ENCODE measurements at places on chromosomes 12 and 14.
A peak's percentile ranks its signal among the peaks of the same experiment; 100 is the strongest.

- DNase-seq, result peak; percentile 31
Observed at GRCh38 chr12:92034858-92035401, 110.7 kb downstream of the BTG1 start.

- no peak for DNase-seq
Observed at GRCh38 chr12:9107542-9107873, 8.2 kb downstream of the A2M start.

- no peak for DNase-seq
Observed at GRCh38 chr12:54829511-54829910, 24.8 kb upstream of the MUCL1 start.

- no peak for DNase-seq
Observed at GRCh38 chr14:106823552-106823951, 1297.2 kb downstream of the TMEM121 start.

- DNase-seq, result no peak
Observed at GRCh38 chr12:68743356-68743755, 2.6 kb upstream of the SLC35E3 start.

DNA sequence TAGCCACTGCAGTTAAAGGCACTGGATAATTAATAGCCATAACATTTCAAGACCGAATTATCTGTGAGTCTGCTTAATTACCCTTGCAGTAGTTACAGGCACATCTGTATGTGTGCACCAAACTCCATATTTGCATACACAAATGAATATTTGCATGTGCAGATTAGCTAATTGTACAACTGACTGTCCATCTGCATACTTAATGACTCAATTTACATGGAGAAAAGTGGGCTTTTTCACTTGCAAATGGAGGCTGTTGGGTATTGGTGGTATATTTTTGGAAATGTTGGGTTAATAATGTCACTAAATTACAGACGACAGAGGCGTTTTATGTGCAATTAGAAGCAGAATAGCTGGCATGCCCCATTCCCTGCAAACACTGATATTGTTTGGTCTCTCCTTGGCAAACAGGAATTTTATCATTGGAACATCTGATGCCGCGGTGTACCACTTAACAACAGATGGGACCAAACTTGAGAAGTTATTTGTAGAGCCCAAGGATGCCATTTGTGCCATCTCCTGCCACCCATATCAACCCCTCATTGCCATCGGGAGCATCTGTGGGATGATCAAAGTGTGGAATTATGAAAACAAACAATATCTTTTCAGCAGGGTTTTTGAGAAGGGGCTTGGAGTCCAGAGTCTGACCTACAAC is 39.6 kb downstream of the CFAP251 start:
- no peak for DNase-seq

- peak; percentile 32 for DNase-seq
Observed at GRCh38 chr14:100850841-100851585, 25.1 kb downstream of the MEG3 start.

DNA sequence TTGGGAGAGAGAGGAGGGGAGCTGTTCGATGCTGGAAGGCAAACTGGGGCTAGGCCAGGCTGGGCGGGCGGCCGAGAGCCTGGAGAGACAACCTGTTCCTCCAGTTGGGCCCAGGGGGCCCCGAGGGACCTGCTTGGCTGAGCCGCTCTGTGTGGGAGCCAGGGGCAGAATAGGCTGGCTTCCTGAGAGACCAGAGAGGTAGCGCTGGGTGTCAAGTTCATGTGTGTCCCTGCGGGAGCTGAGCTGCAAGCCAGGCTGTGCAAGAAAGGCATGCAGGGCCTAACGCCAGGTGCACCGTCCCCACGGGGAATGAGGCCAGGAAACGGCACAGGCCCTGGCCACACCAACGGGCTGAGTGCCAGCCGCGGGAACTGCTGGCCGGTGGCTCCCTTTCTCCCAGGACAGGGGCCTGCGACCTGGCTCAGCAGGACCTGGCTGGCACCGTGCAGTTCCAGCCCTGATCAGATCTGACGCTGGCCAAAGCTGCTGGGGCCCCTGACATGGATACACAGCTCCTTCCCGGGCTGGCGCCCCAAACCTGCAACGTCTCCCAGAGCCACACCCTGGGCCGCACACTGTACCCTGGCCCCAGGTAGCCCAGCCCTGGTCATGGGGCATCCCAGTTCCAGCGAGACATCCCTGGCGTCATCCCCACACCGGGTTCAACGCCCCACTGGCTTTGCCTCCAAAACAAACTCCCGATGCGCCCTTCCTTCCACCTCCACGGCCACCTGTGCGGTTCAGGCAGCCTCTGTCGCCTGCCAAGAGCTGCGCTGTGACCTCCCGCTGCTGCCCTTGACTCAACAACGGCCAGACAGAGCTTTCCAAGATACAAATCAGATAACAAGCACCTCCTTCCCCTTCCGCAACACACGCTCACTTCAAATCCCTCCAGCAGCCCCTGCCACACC is 65.0 kb downstream of the RFLNA start:
- DNase-seq, result no peak

DNA sequence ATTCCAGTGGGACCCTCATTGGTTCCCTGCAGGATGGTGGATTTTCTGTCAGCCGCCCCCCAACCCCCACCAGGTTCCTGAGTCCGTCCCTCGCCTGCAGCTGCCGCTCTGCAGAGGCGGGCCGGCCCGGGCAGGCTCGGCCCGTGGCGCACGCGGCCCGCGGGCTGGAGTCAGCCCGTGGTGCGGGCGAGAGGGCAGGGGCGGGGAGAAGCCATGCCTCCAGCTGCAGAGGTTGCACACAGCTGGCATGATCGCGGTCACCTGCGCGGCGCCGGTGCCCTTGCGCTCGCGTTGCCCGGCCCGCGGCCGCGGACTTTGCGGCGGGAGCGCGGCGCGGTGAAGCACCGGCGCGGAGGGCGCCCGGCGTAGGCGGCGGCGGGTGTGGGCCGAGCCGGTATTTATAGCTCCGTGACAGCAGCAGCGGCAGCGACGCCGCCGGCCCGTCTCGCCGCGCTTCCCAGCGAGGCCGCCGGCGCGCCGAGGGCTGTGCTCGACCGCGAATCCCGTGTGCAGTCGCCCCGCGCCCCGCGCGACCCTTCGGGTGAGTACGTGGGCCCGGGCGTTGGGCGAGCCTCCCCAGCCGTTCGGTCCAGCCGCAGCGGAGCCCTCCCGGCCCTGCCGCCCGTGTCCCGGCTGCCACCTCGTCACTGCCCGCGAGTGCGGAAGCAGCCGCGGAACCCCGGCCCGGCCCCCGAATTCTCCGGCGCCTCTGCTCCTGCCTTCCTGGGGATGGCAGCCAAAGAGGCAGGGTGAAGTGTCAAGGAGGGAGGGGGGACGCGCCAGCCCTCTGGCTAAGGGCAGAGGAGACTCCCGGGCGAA is at the start of gene TMEM117:
Gene TMEM117 (plus strand): TSS at position 426 of the 819 bp plus-strand sequence.
- peak; percentile 41 for DNase-seq

DNA sequence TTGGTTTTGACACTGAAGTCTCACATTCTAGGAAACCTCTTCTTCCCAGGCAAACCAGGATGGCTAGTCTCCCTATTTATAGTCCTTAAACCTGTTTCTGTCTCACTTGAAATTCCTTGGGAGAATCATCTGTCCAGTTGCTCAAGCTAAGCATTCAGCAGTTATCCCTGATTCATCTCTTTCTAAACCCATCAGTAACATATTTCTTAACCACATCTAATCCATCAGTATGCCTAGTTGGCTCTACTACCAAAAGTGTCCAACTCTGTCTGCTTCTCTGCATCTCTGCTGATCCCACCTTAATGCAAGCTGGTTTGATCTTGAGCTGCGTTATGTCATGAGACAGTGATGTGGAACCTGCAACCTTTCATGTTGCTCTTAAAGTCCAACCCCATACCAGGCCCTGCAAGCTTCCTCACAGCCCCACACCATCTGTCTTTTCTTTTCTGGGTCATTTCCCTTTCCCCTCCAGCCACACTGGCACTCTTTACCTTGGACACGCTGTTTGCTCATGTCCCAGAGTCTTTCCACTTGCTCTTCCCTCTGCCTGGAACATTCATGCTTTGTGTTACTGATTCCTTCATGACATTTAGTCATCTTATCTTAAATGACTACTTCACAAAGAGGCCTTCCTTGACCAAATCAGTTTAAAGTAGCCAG is 380.8 kb upstream of the RGS6 start:
- DNase-seq, result no peak

- no peak for DNase-seq
Observed at GRCh38 chr12:67662910-67663538, 14.5 kb downstream of the DYRK2 start.

DNA sequence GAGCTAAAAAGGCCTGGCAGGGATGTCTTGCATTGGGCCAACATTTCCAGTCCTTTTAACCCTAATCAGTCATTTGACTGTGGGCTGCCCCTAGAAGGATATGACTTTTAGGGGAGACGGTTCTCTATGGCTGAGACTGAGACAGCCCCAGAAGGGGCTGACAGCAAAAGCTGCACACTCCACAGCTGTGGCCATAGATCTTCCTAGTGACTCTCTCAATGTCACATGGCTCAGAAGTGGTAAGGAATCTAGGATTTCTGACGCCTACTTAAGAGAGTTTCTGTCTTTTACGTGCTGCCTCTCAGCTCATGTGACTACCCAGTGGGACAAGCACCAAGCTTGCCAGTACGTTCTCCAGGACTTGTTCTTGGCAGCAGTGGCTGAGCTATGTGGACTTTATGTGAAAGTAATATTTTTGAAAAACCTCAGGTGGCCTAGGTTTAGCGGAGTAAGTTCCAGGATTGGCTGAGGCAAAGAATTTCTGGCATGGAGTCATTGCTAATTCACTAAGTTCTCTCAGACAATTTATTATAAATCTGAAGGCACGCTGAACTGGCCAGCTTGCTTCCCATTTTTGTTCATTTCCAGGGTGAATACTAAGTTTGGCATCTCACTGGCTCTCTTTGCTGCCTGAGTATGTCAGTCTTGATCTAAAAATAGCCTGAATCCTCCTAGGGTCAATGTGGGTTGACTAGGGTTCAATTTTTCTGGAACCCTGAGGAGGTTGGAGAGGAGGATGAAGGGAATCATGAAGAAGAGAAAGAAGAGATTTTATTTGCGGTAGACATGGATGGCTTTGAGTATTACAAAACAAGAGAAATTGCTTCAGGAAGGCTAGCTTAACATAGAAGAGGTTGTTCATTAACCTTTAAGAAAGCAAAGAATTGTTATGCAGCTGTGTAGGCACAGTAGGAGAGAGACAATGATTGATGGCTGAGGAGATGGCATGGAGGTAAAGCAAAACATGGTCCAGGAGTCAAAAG is 271.8 kb downstream of the AEBP2 start:
- no peak for DNase-seq

DNA sequence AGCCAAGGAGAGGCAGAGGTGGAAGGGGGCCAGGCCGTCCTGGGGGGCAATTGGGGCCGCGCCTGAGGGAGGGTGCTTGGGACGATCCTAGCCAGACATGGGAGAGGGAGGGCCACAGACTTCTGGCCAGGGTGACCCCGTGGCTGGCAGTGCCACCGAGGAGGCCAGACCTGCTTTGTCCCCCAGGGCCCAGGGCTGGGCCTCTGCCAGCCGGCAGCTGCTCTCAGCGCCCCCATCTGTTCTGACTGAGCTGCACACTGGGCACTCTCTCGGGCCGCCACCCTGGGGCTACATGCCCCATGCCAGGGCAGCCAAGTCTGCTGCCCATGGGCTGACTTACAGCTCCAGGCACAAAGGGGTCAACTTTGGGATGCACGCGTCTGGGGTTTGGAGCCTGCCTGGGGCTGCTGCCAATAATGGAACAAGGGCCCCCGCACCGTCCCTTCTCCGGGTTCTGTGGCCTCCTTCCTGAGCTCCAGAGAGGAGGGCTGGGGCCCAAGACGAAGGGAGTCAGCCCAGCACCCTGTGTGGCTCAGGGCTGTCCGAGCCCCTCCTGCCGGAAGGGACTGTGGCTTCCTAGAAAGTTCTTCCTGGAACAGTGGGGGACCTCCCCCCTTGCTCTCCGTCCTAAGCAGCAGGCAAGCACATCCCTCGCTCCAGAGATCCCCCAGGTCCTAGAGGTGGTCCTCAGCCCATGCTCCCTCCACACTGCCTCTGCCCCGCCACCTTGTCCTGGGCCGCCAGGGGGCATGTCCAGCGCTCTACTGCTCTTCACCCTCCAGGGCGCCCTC is 1.1 kb downstream of the ADSS1 start:
- no peak for DNase-seq

DNA sequence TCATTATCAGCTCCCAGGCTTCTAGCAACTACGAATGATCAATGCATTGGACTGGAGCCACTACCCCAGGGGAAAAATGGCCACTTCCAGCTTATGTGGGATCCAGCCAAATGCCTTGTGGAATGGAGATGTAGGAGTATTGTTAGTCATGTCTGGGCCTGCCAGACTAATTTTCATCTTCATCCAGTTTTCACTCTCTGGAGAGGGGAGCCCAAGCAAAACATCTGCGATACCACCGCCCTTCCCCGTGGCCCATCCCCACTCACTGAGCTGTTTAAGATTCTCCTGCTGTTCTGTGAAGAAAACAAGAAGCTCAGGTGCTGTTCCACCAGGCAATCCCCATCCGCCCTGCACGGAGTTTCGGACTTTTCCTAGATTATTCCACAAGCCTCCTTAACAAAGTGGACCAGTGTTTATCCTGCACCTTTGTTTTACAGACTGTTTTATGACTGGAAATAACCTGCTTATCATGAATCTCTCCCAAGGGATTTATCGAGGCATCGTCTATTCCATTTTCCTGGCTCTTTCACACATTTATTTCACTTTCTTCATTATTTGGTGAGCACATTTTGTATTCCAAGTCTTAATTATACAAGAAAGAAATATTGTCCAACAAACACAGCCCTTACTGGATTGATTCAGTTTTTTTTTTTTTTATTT is 35.5 kb upstream of the MAX start:
- DNase-seq, result no peak

- no peak for DNase-seq
Observed at GRCh38 chr12:108947097-108947496, 67.2 kb downstream of the DAO start.

GRCh38 chr12:89576572-89577220 is 50.8 kb upstream of the POC1B start:
- DNase-seq, result no peak

DNA sequence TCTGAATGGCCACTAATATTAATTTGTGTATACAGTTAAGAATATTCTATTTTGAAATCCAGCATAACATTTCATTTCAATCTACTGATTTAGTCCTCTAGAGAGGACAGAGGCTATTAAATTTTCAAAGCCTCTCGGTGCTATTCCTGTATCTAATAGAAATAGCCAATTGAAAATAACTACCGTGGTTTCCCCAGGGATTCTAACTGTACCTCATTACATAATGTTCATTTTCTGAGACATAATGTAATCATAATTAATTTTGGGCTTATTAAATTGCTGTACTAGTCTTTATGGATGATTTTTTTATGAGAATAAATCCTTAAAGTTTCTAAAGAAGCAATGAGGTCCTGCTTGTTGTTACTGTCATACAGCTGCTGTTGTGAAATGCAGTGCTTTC is 38.6 kb upstream of the ACSS3 start:
- DNase-seq, result no peak

- DNase-seq, result no peak
Observed at GRCh38 chr12:47938093-47938492, 25.3 kb upstream of the TMEM106C start.

DNA sequence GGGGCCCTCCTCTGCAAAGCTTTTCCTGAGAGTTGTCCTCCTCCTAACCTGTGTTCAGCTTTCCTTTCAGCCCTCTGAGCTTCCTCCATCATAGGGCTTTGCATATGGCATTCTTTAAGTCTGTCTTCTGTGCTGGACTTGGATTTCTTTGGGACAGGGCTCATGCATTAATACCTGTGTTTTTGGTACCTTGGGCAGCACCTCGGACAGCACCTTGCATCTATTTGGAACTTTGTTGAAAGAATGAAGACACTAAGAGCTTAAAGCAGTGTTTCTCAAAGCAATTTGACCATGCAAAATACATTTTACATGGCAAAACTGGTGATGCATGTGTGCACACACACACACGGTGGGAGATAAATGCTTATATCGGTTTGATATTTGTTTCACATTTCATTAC is 115.0 kb upstream of the SRRM4 start:
- DNase-seq, result no peak

Measured in T-helper 22 cell (primary cell).